NCI-H1048 (cell line): ENCODE measurements at places on chromosomes 5 and 9.

DNA sequence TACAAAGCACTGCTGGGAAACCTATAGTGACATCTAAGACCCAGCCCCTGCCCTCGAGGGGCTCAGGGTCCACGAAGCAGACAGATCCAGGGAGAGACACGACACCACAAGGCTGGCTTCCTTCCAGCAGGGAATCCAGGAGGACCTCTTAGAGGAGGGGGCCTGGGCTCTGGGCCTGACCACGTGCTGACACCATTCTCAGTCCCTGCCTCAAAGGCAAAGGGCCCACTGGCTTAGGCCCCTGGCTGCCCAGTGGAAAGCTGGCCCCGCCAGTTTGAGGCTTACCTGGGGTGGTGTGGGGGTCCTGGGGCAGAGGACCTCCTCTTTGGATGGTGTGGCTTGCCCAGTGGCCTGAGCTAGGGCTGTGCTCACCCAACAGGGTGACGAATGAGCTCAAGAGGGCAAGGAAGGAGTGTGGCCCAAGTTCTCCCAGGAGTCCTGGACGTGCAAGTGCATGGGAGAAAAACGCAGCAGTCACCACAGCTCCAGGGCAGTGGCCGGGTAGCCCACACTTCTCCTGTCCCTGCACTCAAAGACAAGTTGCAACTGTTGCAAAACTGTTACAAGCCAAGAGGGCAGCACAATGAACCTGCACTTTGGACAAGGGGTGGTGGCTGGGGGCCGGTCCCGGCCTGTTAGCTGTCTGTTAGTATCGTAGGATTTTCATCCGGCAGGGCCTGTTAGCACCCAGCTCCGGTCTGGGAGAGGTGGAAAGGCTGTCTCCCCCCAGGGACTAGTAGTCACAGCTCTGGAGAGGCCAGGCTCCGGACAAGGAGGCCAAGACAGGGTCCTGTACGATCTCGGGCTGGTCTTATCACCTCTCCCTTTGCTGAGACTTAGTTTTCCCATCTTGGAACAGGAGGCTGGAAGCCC, 1.5 kb upstream of the SARDH start:
- DNase-seq = no peak

GRCh38 chr5:119274030-119274766, 81.6 kb upstream of the TNFAIP8 start:
- DNase-seq = no peak

DNA sequence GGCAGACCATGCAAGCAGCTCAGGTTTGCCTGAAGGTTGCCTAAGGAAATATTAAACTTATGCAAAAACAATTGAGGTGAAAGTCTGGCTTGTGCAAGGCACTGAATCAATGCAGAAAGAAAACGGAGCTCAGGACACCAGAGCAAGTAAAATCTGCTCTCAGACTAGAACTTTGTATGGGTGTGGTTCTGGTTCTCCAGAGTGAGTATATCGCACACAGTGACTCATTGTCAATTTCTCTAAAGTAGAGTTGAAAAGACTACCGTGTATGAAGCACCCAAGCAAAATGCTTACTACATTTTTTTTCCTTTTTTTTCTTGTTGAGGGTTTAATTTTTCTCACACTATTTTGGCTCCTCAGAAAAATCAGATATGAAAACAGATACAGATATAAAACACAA, 650.3 kb upstream of the CDH10 start:
- no peak for DNase-seq

DNA sequence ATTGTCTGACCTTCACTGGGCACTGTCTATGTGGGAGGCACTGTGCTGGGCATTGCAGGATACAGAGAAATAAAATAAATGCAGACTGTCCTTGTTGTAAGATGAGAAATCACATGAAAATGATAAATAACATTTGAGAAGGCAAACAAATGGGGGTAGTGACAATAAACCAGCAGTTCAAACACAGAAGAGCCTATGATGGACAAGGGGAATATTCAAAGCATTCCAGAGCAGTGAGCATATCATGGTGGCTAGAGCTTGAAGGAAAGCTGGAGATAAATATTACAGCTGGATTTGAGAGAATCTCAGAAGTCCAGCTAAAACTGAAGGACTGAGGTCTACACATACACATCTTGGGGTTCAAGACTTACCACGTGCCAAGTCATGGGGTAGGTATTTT, 209.9 kb downstream of the ASTN2 start:
- DNase-seq = no peak

- no peak for DNase-seq
Observed at GRCh38 chr5:175354964-175355363, 89.0 kb downstream of the DRD1 start.

DNA sequence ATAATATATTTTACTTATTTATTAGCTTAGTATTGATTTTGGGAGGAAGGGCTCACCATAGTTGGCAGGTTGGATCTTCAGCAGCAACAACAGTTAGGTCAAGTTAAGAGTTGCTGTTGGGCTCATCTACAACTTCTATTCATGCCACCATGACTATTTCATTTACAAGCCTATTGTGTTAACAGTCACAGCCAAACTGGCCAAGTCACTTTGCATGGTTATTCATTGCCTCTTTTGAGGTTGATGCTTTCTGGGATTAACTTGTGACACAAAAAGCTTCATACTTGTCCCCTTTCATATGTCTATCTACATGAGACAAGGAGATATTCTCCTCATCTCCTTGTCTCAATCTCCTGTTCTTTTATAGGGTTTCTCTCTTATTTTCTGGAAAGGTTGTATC, 98.3 kb downstream of the WDR70 start:
- DNase-seq = no peak

DNA sequence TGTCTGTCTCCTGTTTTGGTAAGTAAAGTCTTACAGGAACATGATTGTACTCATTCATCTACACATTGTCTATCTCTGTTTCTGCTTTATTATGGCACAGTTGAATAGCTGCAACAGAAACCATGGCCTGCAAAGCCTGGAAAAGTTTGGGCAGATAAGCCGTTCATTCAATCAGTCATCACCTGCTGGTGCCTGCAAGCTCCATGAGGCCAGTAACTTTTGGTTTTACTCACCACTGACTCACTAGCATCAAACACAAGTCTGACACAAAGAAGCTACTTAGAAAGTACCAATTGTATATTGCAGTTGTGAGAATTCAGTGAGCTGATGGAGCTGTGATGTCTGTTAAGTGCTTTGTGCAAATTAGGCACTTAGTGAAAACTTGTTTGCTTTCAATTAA, 373.6 kb upstream of the SGCD start:
- no peak for DNase-seq

DNA sequence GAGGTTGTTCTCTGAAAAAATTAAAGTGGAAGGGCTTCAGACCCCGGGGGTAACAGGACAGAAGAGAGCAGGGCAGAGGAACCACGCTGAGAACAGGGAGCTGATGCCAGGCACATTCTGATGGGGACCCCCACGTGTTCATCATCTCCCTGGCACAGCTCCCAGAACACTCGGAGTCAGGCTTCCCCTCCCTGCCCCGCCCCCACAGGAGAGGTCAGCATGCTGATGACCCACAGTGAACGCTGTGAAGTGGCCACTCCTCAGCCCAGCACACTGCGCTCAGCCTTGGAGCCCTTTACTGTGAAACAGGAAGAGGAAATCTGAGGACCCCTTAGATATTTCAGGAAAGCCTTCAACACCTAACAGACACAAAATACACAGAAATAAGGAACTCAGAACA, 16.4 kb downstream of the RETREG1 start:
- no peak for DNase-seq

GRCh38 chr9:72131206-72131605, 18.0 kb upstream of the GDA start:
- no peak for DNase-seq

GRCh38 chr5:179839328-179840256, 18.9 kb downstream of the SQSTM1 start:
- no peak for DNase-seq

- no peak for DNase-seq
Observed at GRCh38 chr5:149363358-149363757, 5.5 kb downstream of the PCYOX1L start.
